ENCODE measurements at places on chromosomes 11 and 22.

- DNase-seq = no peak
These were observed 4.3 kb upstream of the SGSM3 start for GRCh38 chr22:40366068-40366467.

- no peak for DNase-seq
These were observed 114.2 kb upstream of the CADM1 start for GRCh38 chr11:115618428-115618827.

- no peak for DNase-seq
These were observed 152.3 kb downstream of the TMEM135 start for GRCh38 chr11:87190071-87190470.

GRCh38 chr11:63505857-63506528 is at the start of gene LGALS12:
LGALS12 (plus strand) TSS chr11:63506084; CDS start chr11:63506459, 375 bp downstream.
- no peak for DNase-seq

GRCh38 chr11:35321532-35322317 is 97.6 kb downstream of the SLC1A2 start:
- no peak for DNase-seq

DNA sequence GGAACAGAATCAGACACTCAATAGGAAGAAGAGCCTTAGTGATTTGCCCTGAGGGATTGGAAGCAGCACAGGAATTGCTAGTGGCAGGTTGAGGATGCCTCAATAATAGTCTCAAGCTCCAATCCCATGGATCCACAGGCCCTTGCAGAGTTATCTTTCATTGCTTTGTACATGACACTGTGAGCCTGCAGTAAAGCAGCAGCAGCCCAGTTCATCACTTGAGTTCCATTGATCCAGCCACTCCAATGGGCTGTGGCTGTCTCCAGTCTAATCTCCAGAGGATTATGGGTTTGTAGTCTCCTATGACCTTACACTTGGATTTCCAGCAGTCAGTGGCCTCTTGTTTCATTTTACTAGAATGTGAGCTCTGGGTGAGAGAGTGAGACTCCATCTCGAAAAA is 45.4 kb downstream of the AAMDC start:
- DNase-seq = no peak

DNA sequence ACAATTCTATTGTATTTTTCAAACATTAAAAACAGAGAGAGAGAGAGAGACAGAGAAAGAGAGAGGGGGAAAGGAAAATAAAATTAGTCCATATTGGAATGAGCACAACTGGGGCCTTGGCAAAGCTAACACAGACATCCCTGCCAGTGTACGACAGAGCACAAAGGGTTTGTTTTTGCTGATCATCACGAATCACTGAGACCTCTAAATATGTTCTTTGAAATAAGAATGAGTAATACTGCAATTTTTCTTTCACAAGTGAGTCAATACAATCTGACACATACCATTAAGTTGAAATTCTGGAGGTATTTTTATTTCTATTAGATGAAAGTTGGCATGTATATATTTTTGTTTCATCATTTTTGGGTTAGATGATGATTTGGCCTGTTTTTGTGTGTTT is 27.0 kb upstream of the LRRC4C start:
- DNase-seq = no peak
